NCI-H187 treated with DMSO at 0.1 percent for 48 hours (cell line): ENCODE measurements at places on chromosomes 7 and 10.

- DNase-seq = no peak
These were observed 15.9 kb downstream of the VSIR start for GRCh38 chr10:71757399-71757922.

GRCh38 chr10:129622736-129623135 is 155.7 kb downstream of the MGMT start:
- no peak for DNase-seq

- DNase-seq = no peak
These were observed 205.3 kb upstream of the MKLN1 start for GRCh38 chr7:131122394-131122793.

- DNase-seq = no peak
These were observed 232.5 kb downstream of the PTEN start for GRCh38 chr10:88095778-88096431.

DNA sequence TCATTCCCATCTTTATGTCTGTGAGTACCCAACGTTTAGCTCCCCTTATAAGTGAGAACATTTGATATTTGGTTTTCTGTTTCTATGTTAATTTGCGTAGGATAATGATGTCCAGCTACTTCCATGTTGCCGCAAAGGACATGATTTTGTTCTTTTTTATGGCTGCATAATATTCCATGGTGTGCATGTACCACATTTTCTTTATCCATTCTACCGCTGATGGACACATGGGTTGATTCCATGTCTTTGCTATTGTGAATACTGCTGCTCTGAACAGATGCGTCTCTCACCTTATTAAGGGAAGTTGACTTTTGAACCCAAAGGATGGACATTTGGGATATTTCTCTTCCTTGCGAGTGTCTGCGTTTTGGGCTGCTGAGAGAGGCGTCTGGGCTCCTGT is 50.2 kb downstream of the GTF2IRD1 start:
- DNase-seq = no peak

DNA sequence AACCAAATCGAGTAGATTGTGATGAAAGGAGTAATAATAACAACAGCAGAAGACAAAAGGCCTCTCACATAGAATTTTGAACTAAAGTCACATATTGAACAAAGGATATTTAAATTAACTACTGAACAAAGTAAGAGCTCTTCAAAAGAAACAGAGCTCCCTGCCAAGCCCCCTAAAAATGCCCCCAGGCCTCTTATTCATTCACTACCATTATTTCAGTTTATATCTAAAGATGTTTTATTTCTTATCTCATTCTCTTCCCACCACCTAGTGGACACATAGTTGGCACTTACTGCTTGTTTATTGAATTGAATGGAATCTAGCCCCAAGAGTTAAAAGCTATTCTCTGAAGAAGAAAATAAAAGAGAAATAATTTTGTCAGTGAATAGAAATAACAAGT is 37.4 kb downstream of the VCL start:
- no peak for DNase-seq

DNA sequence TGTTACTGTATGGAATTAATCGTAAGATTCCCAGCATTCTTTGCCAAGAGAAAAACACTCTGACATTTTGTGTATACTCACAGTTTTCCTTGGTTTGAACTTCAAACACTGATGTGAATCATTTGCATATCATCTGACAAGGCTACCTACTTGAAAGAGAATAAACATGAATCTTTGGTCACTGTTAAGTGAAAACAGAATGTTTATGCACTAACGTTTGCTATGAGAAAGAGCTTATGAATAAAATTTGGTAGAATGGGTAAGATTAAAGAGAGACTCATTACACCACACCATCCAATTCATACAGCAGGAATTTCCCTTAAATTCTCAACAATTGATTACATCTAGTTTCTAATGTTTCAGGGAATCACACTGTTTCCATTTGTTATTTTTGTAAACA is 46.6 kb downstream of the MACC1 start:
- no peak for DNase-seq

GRCh38 chr10:128092454-128092853 is 33.8 kb downstream of the MKI67 start:
- DNase-seq = no peak

DNA sequence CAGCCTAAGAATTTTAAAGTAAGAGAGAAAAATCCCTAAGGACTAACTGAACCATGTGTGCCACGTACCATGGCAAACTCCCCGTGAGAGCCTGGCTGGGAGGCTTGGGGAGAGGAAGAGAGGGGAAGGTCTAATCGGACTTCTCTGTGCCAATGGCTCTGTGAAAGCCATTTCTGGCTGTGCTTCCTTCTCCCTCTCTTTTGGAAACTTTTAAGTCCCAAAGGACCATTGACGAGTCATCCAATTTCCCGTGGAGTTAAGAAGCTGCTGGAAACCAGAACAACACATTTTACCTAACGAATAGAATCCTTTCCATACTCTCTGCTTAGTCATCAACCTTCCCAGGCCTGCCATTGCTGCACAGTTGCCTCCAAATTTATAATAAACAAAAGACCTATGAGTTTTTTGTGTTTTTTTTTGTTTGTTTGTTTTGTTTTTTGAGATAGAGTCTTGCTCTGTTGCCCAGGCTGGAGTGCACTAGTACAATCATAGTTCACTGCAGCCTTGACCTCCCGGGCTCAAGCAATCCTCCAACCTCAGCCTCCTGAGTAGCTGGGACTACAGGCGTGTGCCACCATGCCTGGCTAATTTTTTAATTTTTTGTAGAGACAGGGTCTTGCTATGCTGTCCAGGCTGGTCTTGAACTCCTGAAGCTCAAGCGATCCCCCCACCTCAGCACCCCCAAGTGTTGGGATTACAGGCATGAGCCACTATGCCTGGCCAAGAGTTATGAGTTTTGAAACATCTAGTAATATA is 13.2 kb downstream of the LAMB1 start:
- DNase-seq = no peak
